ENCODE measurements at places on chromosomes 4 and X.

GRCh38 chr4:128459547-128459946, 171.9 kb upstream of the PGRMC2 start:
- DNase-seq, result no peak

GRCh38 chr4:54819034-54819433, 161.3 kb downstream of the KIT start:
- peak; percentile 7 for DNase-seq

GRCh38 chr4:138014590-138015288, 227.4 kb downstream of the SLC7A11 start:
- DNase-seq, result no peak

DNA sequence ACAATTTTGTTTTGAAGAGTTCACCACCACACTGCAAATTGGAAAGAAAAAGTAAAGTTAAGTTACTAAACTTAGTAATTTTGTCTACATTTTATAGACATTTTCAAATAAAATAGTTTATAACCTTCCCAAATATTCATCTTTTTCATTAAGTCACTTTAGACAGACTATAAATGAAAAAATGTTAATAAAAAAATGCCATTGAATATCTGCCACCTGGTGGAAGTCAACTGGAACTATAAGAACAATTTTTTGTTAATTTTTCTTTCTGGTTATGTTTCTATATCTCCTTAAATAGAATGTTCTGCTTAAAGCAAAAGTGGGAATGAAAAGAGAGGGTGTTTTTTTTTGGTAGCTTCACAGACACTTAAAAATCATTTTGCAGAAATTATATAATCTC, 534.4 kb upstream of the PCDH10 start:
- DNase-seq, result peak; percentile 1

GRCh38 chr4:24970635-24971034, 57.8 kb upstream of the CCDC149 start:
- no peak for DNase-seq

DNA sequence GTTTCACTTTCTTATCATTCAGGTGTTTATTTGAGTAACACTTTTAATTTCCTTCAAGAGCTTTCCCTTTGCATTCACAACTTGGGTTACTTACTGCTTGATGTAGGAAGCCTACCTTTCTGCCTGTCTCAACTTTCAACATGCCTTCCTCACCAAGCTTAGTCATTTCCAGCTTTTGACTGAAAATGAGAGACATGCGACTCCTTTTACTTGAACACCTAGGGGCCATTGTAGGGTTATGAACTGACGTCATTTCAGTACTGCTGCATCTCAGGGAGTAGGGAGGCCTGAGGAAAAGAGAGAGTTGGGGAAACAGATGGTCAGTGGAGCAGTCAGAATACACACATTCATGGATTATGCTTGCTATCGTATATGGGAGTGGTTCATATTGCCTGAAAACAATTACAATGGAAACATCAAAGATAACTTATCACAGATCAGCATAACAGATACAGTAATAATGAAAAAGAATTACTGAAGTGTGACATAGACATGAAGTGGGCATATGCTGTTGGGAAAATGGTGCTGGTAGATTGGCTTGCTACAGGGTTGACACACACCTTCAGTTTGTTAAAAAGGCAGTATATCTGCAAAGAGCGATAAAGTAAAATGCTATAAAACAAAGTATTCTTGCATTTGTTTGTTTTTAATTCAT, 25.7 kb downstream of the USP53 start:
- no peak for DNase-seq

DNA sequence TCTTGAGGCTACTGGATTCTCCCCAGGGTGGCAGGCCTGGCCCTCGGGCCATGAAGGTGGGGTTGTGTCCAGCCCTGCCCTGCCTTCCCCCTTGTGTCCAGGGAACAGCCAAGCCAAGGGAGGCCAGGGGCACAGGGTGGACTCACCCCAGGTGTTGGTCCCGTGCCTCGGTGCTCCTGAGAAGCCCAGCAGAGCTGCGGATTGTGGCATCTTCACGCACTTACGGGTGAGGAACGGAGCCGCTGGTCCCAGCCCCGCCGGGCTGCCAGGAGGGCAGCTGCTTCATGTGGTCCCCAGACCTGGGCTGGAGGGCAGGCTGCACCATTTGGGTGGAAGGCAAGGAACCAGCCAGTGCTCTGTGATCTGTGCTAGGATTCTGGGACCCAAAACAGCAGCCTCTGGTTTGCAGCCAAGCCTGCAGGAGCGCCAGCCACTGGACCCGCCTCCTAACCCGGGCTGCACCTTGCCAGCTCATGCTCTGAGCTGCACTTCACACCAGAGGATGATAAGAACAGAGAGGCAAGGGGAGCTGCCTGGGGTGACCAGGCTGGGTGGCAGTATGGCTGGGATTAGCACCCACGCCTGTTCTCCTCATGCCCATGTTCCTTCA, 36.1 kb upstream of the HMX1 start:
- no peak for DNase-seq

DNA sequence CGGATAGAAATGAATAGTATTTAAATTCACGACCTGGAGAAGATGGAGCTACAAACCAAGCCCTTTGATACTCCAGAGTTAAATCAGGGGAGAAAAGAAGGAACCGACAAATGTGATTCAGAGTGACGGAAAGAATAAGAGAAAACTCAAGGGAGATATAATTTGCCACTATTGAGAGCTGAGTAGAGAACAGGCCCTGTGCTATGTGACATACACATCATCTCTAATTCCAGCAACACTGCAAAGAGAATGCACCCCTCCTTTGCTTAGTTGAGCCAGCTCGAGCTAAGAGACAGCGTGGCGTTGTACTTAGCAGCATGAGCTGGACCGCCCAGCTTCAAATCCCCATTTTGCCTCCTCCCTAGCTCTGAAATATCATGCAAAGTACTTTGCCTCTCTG, 266.4 kb upstream of the TENM3 start:
- DNase-seq, result no peak

DNA sequence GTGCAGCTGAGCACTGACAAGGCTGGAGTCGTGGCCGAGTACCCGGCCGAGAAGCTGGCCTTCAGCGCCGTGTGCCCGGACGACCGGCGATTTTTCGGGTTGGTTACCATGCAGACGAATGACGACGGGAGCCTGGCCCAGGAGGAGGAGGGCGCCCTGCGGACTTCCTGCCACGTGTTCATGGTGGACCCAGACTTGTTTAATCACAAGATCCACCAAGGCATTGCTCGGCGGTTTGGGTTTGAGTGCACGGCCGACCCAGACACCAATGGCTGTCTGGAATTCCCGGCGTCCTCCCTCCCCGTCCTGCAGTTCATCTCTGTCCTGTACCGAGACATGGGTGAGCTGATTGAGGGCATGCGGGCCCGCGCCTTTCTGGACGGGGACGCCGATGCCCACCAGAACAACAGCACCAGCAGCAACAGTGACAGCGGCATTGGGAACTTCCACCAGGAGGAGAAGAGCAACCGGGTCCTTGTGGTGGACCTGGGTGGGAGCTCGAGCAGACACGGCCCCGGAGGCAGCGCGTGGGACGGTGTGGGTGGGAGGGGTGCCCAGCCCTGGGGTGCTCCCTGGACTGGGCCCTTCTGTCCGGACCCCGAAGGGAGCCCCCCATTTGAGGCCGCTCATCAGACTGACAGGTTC, 24.3 kb downstream of the RGS12 start:
- DNase-seq, result no peak

- DNase-seq, result no peak
Measured at GRCh38 chrX:57587607-57588006, 4.2 kb upstream of the ZXDB start.

DNA sequence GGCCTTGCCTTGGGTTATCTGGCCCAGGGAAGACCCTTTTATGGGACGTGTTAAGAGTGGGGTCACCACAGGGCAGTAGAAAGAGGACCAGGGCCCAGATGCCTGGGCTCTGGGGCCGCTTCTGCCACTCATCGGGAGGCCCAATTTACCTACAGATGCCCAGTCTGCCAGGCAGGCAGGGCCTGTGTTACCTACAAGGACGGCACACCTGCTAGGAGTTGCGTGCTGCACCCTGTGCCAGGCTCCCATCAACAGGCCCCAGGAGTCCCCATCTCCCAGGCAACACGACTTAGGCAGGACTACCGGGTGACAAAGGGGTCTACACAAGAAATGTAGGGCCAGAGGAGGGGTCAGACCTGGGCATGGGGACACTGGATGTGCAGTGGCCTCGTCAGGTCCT, 34.6 kb downstream of the WDR1 start:
- DNase-seq, result no peak

GRCh38 chr4:33780952-33781791, 2463.1 kb downstream of the ARAP2 start:
- no peak for DNase-seq

DNA sequence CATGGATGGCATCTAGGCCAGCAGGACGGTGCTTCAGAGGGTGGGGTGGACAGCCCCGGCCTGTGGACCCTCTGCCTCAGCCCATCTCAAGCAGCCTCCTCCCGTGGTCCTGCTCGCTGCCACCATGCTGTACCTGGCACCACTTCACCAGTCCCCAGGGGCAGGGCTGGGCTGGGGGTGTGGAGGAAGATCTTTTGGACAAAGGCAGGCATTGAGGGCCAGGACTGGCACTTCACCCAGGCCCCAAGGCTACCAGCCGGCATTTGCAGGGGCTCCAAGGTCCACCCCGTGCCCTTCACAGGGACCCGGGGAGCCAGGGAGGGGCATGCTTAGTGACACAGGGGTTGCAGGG, 713 bp downstream of the PLXNB3 start:
- DNase-seq, result no peak

DNA sequence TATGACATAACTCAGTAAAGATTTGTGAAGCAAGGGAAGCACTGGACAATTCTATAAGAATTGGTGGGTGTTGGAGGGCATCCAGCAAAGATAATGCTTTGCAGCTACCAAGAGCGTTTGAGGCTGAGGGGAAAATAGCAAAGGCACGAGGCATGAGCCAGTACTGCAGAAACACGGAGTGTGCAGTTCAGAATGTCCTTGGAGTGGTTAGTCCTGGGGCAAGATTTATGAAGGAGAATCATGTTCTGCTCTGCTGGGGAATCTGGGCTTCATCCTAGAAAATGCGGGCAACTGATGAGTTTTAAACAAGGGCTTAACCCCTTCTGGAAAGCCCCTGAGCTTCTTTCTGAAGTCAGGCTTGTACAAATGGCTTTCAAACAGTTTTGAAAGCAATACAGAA, 452.5 kb downstream of the IL15 start:
- no peak for DNase-seq

- DNase-seq, result no peak
Measured at GRCh38 chr4:119093042-119093827, 42.4 kb upstream of the MYOZ2 start.

DNA sequence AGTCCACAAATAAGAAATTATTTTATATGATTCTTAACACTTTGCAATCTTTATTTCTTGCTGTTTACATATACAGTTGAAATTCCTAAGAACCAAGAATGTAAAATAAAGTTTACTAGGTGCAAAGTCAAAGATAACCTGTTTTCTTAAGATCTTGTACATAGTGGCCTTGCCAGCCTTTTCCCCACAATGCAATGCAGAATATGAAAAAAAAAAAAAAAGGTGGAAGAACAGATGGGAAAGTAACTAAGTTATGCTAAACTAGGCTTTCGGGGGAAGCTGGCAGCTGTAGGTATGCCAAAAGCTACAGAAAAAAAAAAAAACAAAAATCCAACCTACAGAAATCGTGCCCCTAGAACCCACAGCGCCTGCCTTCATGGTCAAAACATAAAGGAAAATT, 1588.4 kb downstream of the STIM2 start:
- DNase-seq, result no peak

- DNase-seq, result no peak
Measured at GRCh38 chr4:168765726-168766125, 244.3 kb downstream of the CBR4 start.

- no peak for DNase-seq
Measured at GRCh38 chr4:92952897-92953296, 649.1 kb downstream of the GRID2 start.

- DNase-seq, result no peak
Measured at GRCh38 chrX:30309139-30309571, at the start of gene NR0B1. TSS of gene NR0B1 (minus strand) at chrX:30309390. CDS start at chrX:30309363, 27 bp downstream.

GRCh38 chr4:139453041-139453370, 915 bp upstream of the RAB33B start:
- DNase-seq, result peak; percentile 89

Measured in hematopoietic multipotent progenitor cell treated with erythropoietin and hydrocortisone succinate and interleukin-3 and kit ligand, for 8 days (in vitro differentiated cells).